Stimulated activated naive CD4-positive, alpha-beta T cell (primary cell): ENCODE measurements at places on chromosomes 11 and 22.
A peak's percentile ranks its signal among the peaks of the same experiment; 100 is the strongest.

DNA sequence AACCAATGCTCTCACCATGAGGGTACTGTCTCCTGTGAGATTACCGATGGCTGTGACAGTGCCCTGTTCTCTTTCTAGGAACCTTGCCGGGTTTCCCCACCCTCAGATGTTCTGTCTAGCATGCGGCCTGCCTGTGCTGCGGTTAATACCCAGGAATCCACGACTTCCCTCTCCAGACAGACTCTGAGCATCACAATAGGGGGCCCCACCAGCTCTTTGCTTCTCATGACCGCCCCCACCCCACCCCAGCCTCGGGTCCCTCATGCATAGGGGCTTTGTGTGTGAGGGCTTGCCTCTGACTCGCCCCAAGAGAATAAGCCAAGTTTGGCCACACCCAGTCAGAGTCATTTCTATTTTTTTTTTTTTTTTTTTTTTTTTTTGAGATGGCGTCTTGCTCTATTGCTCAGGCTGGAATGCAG lies 10.3 kb downstream of the PARVG start:
- DNase-seq: no peak

DNA sequence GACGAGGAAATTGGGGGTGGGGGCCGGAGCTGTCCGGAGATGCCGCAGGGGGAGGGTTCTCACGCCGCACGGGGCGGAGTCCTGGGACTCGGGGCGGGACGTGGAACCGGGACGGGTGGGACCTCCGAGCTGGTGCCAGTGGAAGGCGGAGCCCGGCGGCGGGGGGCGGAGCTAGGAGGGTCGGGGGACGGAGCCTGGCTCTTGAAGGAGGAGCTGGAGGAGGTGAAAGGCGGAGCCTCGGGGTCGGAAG lies 271 bp downstream of the FKBP2 start:
- peak; percentile 100 for DNase-seq

- DNase-seq: no peak
Observed at GRCh38 chr11:122861631-122862030, 20.9 kb upstream of the JHY start.

DNA sequence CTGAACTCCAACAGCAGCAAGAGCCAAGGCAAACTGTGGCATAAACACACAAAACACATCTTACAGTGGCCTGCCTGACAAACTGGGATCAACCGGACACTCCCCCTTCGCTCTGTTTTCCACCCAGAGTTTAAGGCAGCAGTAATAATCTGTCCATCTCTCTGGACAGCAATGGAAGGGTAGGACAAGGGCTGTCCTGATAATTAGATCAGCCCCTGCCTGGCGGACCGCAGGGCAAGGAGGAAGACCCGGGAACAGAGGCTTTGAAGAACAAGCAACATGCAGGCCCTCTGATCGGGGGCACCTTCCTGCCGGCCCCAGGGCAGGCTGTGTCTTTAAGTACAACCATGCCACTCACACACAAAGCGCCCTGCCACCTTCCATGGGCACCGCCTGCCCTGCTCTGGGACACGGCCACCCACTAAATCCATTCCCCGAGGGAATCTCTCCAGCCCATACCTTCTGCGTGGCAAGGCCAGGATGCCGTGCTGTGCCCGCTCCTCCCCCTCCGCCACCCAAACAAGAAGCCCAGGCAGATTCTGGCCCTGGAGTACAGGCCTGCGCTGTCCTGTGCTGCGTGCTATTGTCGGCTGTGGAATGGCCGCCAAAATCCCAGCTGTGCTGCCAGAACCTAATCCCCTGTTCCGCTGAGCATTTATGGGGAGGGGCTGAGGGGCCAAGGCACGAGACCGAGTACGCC lies 38.8 kb downstream of the NUMA1 start:
- DNase-seq: peak; percentile 48

GRCh38 chr11:12606597-12606996 lies 67.6 kb upstream of the TEAD1 start:
- DNase-seq: no peak

GRCh38 chr11:27660171-27660570 lies 40.1 kb downstream of the BDNF start:
- DNase-seq: no peak

GRCh38 chr11:131684111-131685060 lies 314.0 kb downstream of the NTM start:
- DNase-seq: no peak

- no peak for DNase-seq
Observed at GRCh38 chr11:114928260-114928870, 250.0 kb downstream of the NXPE2 start.

- DNase-seq: peak; percentile 20
Observed at GRCh38 chr22:17086788-17087497, 2.1 kb downstream of the IL17RA start.

DNA sequence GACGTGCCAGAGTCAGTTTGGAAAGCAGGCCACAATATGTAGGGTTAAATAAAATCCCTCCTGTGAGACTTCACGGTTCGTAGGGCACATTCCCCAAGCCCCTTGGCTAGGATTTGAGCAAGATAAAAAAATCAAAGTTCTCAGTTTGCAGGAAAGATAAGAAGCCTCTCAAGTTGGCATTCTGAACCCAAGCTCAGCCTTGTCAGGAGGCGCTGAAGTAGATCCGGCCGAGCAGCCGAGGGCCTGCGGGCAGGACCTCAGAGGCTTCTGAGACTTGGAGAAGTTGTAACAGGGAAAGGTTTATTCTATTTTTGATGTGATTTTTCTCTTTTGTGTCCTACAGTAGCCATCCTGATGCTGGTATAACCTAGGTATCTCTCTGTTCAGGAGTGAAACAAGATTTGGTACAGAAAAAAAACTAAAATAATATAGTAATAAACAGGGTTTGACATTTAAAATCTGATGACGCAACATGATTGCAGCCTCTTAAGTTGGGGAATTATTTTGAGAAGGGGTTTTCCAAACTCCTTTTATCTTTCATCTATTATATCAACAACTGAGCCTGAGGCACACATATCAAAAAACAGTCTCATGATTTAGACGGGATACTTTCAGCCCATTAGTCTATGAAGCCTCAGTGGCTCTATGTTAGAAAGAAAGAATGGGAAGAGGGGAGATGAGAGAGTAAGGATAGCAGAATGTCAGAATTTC lies 10.1 kb downstream of the PATE2 start:
- no peak for DNase-seq

- no peak for DNase-seq
Observed at GRCh38 chr22:35089139-35089538, 23.2 kb downstream of the ISX start.

DNA sequence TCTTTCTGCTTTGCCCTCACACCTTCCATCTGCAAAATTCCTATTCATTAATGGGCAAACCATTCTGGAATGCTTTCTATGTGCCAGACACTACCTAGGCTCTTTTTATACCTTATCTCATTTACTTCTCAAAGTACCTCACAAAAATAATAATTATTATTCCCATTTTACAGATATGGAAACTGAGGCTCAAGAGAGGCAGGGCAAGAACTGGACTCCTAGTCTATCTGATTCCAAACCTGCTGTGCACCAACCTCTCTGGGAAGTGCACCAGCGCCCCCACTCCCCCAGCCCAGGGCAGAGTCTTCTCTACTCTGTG lies 826 bp upstream of the DGAT2 start:
- DNase-seq: no peak

DNA sequence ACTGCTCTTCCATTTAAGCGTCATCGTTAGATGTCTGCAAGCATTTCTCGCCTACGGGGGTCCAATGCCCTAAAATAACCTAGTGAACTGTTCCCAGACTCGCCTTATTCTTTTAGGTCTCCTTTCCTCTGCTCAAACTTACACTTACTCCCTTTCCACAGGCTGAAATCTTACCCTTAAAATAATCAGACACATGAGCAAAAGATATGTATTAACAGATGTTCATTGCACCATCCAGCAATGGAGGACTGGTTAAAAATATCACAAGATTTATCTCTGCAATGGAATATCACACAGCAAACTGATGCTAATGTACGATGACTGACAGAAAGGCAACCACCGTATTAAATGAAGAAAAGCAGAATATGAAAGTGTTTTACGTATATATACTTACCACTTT lies 1.6 kb upstream of the CSTF3 start:
- DNase-seq: no peak

DNA sequence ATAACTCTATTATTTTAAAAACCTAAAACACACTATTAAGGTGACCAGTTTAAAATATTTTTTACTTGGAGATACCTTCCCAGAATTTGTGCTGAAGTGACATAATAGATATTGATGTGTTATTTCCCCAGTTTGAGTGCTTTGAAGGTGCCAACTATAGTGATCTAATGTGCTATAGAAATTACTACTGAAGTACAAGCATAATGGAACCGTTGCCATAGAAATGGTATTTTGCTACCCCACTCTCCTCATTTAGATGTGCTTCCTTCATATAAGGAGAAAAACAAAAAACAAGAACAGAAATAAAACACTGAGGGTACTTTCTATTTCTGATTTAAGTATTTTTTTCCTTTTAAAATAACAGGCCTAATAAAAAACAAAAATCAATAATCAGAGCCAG lies 19.2 kb downstream of the DDI1 start:
- DNase-seq: no peak

GRCh38 chr11:16893456-16894066 lies 120.7 kb downstream of the PLEKHA7 start:
- no peak for DNase-seq

GRCh38 chr11:130180491-130180890 lies 20.9 kb downstream of the ST14 start:
- no peak for DNase-seq

GRCh38 chr11:57424792-57425564 lies 1.9 kb downstream of the SLC43A3 start:
- DNase-seq: peak; percentile 48

DNA sequence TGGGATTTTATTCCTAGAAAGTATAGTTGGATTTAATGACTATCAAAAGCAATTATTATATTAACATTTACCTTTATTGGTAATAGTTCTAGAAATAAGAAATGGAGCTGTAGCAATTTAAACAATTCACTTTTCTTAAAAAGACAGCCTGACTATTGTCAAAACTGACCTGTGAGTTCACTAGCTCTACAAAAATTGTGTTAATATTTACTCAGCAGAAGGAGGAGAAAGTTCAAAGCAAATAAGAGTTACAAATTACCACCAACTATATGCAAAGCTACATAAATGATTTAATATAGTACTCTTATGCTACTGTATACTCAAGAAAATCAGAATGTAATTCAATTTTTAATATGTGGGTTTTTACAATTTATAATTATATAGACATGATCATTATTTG lies 310.0 kb downstream of the DCDC1 start:
- DNase-seq: no peak

GRCh38 chr11:9808943-9809342 lies 145.1 kb downstream of the SWAP70 start:
- no peak for DNase-seq

DNA sequence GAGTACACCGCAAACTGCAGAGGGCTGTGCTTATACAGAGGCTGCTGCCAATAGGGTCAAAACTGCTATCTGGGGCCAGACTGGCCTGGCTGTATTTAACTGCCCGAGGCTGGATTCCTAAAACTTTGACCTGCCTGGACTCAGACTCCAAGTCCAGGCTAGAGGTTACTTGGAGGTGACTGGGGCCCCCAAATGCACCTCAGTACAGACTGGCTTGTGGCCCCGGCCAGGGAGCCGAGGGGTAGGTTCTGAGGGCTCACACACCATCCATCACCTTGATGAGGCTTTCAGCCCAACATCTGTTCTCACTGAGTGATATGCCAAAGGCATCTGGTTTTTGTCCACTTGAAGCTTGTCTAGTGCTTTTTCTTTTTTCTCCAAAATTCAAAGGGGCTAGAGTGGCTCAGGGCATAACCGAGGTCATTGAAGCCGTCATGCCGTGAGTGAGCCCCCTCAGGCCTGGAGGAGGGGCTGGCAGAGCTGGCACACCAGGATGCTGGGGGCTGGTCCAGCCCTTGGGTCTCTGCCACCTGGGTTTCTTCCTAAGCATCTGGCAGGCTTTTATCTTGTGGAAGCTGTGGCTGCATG lies 52.4 kb upstream of the TTLL12 start:
- no peak for DNase-seq

- DNase-seq: no peak
Observed at GRCh38 chr11:64533501-64533900, 57.5 kb upstream of the SLC22A12 start.
